CD14-positive monocyte (primary cell): ENCODE measurements at places on chromosomes 2 and 18.

DNA sequence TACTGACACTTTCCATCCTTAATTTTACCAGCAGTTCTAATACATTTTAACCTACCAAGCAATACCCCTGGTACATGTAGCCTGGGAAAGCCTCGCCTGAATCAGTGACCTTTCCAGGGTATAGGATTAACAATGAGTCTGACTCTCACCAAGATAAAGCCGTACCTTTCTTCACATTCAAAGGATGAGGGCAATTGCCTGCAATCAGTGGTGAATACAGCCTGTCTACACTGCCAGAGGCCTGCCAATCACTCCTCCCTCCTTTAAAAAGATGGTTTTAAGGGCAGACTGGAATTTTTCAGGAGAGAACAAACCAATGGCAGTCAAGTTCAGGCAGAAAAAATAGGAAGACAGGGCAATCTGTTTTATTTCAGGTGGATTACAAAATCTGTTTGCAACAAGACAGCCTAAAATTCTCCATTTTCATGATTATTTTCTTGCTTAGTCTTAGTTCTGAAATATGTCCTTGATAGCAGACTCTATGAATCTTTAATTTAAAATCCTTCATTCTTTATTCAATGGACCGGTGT is 4.8 kb downstream of the EPHA4 start:
- no peak for DNase-seq

DNA sequence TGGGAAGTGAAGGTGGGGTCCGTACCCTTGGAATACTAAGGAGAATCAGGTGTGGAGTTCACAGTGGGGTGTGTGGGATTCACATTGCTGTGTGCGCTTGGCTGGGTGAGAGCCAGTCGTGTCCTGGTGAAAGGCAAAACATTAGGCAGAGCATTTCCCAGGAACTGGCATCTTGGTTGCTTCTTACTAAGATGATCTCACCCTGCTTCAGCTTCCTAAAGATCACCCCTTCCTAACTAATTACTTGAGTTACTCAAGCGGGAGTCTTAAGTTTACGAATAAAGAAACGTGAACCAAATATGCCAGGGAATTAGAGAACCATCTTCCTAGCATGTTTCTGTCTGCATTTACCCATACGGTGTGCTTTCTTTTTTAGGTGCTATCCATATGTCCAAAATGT is 122.9 kb downstream of the NCK2 start:
- no peak for DNase-seq

- no peak for DNase-seq
Measured at GRCh38 chr2:26067980-26068507, 34.2 kb downstream of the RAB10 start.

DNA sequence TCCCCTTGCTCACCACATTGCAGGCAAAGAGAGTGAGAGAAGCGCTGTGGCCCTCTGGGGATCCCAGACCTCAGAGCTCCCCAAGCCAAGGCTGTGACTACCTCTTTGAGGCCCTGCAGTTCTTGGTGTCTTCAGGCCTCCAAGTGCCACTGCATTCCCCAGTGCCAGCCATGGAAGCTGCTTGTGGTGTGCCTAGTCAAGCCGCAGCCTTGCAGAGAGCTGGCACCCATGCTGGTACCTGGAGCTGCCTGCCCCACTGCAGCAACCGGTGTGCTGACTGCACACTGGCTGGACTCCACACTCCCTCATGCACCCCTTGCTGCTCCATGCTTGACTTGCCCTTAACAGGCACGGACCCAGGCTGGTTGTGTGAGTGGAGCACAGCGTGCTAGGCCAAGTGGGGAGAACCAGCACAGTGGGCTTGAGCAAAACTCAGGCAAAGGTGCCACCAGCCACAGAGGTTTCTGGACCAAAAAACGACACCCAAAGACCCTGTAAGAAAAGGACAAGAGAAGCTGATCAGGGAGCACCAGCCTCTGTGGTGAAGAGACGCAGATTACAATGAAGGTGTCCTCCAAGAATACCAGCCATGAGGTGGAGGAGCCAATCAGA is 113.5 kb upstream of the TMEM18 start:
- DNase-seq: no peak

DNA sequence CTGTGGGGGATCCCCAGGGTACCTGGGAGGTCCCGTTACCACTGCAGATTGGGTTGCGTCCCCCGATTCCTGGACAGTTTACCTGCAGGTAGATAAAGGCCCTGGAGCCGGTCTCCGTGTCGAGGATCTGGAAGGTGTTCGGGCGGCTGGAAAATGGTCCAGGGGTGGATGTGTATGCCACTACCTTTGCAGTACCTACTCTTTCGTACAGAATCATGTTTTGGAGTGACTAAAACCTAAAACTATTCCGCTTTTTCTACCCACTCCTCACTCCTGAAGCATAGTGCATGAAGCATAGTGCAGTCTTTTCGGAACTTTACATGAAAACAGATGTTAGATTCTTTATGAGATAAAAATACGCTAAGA is 418 bp downstream of the WDR75 start:
- no peak for DNase-seq

DNA sequence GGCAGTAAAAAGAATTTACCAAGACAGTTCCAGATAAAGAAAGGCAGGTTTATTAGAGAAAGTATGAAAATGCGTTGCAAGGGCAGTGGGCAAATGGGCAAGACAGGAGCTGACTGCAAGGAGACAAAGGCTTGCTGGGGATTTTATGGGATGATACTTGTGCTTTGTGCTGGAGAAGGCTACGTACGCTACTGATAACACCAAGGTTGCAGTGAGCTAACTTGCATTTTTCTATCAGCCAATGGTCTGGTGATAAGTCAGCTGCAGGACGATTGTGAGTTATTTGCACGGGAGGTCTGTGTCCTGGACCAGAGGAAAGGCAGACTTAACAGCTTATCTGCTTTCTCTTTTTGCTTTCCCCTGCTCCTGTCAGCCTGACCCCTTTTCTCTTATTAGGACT is 116.5 kb downstream of the PMS1 start:
- no peak for DNase-seq

DNA sequence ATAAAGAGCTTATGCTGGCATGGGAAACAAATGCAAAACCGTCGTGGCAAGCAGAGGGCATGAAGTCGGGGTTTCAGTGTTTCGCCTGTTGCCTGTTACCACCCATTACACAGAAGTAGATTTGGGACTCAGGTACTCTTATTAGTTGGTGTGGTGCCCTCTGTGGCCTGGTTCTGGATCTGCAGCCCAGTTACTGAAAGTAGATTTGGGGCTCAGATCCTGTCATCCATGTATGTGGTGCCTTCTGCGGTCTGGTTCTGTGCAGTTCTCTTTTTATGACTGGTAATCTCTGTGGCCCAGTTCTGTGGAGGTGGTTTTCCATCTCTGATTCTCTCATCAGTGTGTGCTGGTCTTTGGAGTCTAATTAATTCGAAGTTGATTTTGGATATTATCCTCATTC is 45.2 kb downstream of the ADNP2 start:
- no peak for DNase-seq

- DNase-seq: no peak
Measured at GRCh38 chr2:45288532-45289417, 279.5 kb upstream of the SIX2 start.

GRCh38 chr18:75467281-75467795 is 39.8 kb upstream of the SMIM21 start:
- no peak for DNase-seq

- DNase-seq: no peak
Measured at GRCh38 chr18:68660354-68661183, 54.3 kb downstream of the TMX3 start.

GRCh38 chr2:239809391-239809790 is 215.8 kb downstream of the NDUFA10 start:
- DNase-seq: no peak

- DNase-seq: no peak
Measured at GRCh38 chr18:34261865-34262780, 37.4 kb upstream of the NOL4 start.

DNA sequence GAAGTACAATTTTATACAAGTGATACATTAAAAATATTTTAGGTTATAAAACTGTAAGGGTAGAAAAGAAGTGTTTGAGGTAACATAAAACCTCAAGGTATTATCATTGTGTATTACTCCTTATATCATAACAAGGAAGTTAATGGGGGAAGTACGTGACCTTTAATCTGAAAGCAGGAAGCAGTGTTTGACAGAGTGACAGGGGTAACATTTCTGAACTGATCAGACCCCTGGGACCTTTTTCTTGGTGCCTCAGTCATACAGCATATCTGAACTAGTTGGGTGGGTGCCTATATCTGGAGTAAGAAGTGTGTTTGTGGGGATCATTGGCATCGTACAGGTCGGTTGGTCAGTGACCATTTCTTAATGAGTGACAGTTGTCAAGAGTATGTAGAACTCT is 43.0 kb downstream of the MALT1 start:
- DNase-seq: peak; percentile 36

DNA sequence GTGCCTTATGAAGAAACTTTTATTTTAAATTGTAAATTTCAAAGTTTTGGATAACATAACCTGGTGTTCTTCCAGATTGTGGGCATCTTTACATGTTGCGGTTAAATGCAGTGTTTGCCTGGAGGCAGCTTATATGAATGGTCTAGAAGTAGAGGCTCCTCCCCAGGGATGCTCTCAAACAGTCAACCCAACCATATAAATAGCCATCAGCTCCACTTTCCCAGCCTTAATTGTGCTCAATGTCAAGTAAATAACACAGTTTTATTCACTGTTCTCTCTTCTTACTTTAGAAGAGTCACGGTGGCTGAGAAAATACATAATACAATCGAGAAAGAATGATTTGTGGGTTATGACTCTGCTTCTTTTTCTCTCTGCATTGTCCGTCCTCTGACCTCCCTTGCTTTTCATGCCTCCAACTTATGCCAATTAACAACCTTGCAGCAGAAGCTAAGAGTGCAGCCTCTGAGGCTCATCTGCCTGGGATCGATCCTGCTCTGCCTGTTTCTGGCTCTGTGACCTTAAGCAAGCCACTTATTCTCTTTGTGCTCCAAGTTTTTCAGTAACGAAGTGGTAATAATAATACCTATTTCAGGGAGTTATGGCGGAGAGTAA is 100.3 kb downstream of the DAW1 start:
- no peak for DNase-seq

GRCh38 chr18:10953672-10954071 is 195.7 kb downstream of the PIEZO2 start:
- DNase-seq: no peak
